Activated CD4-positive, alpha-beta T cell treated with anti-CD3 and anti-CD28 coated beads, Interleukin-2, amount 50 U/mL, for 16 hours (primary cell): ENCODE measurements at places on chromosomes 4 and X.

GRCh38 chr4:135598151-135598550 lies 1396.6 kb upstream of the PABPC4L start:
- DNase-seq: no peak

DNA sequence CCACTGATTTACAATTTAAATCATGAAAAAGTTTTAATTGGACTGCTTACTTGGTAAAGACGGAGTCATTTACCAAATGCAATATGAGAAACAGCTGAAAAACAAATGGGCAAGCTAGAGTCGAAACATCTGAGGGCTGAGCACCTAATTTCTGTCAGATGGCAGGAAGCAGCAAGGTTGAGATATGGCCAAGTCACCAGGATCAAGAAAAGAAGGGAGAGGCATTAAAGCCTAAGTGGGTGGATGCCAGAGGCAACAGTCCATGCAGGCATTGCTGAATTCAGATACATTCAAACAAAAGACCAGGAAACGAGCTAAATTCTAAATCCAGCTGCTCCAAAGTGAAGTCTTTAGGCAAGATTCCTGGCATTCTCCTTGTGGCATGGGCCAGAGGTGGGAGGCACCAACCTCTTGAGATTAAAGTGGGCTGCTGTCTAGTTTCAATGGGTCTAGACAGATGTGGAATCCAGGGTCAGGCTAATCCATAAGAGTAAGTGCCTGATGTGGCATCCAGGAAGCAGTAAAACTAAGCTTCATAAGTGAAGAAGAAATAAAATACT lies 8.0 kb upstream of the ARSJ start:
- no peak for DNase-seq

GRCh38 chrX:6227935-6228334 lies 732 bp downstream of the NLGN4X start:
- DNase-seq: no peak

GRCh38 chr4:119707336-119707735 lies 78.7 kb upstream of the PDE5A start:
- no peak for DNase-seq

DNA sequence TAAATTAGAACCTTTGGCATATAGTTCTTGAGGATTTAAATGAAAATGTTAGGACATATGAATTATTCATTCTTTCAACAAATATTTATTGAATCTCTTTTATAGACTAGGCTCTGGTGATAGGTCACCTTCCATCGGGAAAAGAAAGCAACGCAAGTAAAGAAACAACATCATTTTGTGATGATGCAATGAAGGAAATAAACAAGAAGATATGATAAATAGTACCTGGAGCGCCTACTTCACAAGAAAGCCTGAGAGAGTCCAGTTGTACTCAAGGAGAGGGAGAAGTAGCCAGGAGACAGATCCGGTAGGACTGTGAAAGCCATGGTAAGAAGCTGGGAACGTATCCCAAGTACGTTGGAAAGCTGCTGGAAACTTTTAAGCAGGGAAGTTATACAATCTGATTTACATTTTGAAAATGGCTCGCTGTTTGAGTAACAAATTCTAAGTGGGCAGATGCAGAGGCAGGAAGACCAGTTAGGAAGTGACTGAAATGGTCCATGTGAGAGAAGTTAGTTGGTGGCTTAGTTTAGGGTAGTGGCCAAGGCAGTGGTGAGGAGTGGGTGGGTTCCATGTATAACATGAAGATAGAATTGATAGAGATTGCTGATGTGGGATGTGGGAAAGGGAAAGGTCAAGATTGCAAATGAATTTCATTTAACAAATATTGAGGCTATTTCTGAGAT lies 17.7 kb upstream of the CPE start:
- DNase-seq: no peak

DNA sequence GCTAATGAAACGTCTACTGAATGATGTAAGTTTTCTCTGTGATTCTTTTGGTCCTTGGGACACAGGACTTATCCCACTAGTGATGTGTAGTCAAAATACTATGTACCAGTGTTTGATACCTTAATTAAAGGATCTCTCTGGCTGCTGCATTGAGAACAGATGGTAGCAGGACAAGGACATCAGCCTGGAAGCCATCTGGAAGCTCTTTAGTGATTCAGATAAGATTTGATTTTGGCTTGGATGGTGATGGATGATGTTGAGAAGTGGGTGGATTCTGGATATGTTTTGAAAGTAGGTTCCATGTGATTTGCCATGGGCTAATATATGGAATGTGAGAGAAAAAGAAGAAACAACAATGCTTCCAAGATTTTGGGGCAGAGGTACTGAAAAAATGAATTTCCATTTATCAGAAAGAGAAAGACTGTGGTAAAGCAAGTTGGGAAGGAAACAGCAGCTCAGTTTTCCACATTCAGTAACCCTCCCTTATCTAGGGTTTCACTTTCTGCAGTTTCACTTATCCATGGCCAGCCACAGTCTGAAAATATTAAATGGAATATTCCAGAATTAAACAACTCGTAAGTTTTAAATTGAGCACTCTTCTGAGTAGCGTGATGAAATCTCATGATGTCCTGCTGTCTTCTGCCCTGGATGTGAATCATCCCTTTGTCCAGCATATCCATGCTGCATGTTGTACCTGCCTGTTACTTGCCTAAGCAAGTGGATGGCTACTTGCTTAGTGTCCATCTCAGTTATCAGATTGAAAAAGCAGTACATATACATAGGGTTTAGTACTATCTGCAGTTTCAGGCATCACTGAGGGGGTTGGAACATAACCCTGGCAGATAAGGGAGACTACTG lies 15.6 kb downstream of the CD38 start:
- no peak for DNase-seq

DNA sequence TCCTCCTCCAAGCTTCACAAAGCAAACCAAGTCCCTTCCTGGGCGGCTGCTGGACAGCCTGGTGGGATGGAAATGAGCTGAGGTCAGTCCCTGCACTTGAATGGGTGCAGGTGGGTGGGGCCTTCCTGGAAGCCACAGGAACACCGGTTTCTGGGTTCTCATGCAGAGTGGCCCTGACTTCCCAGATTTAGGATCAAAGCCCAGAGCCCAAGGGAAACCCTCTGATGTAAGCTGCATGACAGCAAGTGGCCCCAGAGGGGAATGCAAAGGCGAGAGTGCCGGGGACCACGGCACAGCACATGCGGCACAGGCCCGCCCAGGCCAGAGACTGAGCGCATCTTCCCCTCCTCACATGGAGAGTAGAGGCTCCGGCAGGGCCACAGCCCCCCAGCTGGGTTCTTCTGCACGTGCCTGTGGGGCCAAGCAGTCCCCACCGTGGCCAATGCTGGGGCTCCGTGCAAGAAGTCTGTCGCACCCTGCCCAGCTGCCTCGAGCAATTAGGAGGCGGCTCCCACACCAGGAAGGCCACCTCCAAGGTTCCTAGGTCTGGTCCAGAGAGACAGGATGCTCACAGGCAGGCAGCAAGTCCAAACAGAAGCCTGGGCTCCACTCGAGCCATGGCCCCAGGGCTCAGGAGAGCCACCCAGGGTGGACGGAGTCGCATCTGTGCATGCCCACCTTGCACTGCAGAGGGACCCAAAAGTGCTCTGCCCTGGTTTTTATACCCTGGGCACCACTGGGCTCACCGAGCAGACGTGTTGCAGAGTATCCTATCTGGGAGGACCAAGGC lies 83.0 kb downstream of the HTRA3 start:
- no peak for DNase-seq

GRCh38 chrX:45912316-45912715 lies 632.9 kb downstream of the ZNF674 start:
- DNase-seq: no peak

DNA sequence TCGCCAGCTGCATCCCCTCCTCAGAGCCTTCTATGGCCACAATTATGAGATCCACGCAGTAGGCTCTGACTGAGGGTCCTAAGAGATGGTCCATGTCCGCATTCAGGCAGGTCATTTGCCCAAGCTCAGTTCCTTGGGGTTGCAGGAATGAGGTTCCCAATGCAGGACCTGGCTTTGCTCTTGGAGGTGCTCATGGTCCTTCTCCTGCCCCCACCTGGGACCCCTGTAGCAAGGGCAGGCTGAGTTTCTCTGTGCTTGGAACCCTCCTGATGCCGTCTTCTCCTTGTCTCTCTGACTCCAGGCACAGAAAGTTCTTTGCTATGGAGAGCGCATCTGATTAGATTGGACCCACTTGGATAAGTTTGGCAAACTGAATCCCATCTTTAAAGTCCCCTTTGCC lies 16.5 kb upstream of the SHOX start:
- no peak for DNase-seq

DNA sequence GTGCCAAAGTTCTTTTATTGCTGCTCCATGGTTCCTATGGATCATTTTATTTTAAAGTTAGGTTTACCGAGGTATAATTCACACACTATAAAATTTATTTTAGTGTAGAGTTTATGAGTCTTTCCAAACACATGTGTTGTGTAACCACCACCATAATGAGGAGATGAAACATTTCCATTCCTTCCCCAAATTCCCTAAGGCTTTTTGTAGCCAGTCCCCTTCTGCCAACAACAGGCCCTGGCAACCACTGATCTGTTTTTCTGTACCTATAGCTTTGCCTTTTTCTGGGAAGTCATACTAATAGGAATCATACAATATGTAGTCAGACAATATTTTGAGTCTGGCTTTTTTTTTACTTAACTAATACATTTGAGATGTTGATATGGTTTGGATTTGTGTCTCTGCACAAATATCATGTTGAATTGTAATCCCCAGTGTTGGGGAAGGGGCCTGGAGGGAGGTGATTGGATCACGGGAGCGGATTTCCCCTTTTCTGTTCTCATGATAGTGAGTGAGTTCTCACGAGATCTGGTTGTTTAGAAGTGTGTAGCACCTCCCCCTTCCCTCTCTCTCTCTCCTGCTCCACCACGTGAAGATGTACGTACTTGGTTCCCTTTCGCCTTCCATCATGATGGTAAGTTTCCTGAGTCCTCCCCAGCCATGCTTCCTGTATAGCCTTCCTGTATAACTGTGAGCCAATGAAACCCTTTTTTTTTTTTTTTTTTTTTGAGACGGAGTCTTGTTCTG lies 59.6 kb upstream of the DHX15 start:
- no peak for DNase-seq

DNA sequence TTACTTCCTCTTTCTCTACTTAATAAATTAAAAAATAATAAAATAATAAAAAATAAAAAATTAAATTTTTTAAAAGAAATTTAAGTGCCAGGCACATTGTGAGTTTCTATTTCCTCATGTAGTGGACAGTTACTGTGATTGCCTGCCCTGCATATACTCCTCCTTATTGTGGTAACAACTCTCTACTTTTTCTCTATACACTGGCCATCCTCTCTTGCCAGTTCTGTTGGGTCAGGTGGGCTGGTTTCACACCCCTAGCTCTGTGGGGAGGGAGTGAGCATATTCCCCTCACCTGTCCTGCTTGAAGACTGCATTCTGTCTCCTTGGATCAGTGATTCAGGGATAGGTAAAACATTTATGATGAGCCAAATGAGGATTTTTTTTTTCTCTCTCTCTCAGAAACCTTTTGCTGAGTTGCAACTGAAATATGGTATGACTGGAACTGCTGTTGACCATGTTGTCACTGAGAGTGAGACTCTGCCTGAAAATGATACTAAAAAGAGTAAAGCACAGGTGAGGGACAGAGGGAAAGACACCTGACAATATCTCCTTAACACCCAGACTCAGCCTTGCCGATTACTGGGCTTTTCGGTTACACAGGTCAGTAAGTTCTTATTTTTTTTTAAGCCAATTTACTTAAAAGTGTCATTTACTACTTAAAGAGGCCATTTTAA lies 37.2 kb downstream of the CXXC4 start:
- DNase-seq: no peak

DNA sequence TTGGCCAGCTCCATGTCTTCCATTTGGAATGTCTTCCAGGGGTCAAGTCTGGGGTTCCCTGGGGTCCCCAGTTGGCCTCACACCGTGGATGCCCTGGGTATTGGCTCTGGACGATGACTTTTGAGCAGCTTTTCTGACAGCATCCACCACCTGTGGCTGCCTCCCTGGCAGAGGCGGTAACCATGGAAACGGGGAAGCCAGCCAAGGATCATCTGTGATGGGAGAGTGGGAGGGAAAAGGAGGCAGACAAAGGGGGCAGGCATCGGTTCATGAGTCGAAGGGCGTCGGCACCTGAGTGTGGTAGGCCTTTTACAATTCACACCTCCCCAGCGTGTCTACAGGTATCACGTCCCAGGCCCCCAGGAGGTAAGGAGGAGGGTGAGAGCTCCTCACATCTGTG lies 152.2 kb downstream of the ASMT start:
- no peak for DNase-seq

- no peak for DNase-seq
Observed at GRCh38 chr4:76904646-76905190, 6.8 kb upstream of the SOWAHB start.

DNA sequence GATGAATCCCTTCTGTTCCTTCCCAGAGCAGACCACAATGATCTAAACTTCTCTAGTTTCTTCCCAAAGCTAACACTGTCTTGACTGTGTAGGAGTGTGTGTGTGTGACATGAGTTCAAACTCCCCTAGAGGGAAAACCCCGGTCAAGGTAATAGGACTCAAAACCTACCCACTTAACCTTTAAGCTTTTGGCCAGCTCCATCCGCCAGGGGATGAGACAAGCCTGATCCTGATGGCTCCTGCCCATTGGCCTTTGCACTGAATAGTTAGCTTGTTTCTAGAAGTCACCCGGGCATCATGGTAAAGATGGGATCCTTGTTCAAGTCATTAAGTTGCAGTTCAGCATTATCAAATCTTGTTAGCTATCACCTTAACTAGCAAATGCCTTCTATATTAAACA lies 738.4 kb downstream of the RPA4 start:
- no peak for DNase-seq

GRCh38 chr4:140869446-140869845 lies 113.3 kb upstream of the TBC1D9 start:
- DNase-seq: no peak

- no peak for DNase-seq
Observed at GRCh38 chr4:754221-755120, 48.8 kb downstream of the PCGF3 start.
